ENCODE measurements at places on chromosomes 3 and 15.

DNA sequence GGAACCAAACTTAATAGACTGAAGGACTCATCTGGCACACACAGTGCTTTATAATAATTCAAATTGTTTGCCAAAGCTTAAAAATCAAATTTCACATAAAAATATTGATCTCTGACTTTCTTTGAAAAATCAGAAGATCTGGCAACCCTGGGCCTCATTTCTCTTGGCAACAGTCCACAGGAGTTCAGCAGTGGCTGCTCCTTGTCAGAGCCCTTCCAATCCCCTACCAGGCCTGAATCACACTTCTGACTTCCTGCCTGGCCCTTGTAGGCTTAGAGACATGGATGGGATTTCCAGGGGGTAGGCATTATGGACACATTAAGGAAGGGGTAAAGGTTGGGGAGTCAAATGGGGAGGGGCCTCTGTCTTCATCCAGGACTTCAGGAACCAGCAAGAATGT, 55.5 kb downstream of the PLS1 start:
- no peak for DNase-seq

- DNase-seq = peak; percentile 89
Measured at GRCh38 chr15:68559345-68560310, 19.2 kb upstream of the CORO2B start.

GRCh38 chr15:94026458-94027304, 204.7 kb upstream of the MCTP2 start:
- DNase-seq = no peak

DNA sequence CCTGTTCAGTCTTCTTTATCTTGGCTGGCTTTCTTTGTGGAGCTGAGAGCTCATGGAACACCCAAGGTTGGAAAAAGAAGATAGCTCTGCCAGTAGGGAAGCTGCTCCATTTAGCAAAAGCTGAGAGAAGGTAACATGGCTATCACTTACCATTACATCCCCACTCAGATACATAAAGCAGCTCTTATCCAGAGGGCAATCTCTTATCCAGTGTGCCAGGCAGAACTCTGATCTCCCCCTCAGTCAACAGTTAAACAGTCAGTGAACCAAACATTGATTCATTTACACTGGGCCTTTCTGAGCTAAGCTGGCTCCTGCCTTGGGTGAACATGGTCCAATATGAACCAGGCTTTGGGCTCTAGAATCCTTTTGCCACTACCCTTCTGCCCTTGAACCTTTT, 624.2 kb downstream of the NTRK3 start:
- DNase-seq = no peak

DNA sequence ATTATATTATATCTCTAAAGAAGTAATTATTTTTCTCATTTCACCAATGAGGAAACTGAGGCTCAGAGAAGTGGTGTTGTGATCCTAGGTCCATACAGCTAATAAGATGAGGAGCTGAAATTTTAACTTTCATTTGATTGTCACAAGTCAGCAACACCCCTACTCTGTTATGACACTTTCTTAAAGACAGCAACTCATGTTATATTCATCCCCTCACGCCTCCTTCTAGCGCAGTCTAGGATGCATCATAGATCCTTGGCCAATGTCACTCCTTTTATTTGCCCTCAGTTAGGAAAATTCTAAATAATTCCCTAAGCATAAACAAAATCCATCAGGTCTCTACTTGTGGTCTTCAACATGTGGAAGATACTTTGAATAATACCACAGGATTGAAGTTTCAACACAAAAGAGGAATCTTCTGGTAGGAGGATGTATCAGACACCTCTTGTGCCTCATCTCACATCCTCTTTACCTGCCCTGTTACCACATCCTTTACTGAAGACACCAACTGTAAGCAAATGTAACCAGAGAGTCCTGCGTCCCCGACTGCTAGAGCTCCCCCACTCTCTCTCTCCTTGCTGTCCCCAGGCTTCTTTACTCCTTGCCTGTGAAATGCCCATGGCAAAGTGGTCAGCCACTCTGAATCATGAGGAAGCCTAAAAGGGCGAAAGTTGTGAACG, 53.7 kb downstream of the TRIM42 start:
- DNase-seq = no peak

GRCh38 chr3:194395778-194396538, 3.1 kb downstream of the GP5 start:
- DNase-seq = no peak

- DNase-seq = no peak
Measured at GRCh38 chr3:37625690-37626360, 235.9 kb upstream of the CTDSPL start.

- DNase-seq = peak; percentile 31
Measured at GRCh38 chr15:38941399-38941953, 376.9 kb upstream of the RASGRP1 start.

DNA sequence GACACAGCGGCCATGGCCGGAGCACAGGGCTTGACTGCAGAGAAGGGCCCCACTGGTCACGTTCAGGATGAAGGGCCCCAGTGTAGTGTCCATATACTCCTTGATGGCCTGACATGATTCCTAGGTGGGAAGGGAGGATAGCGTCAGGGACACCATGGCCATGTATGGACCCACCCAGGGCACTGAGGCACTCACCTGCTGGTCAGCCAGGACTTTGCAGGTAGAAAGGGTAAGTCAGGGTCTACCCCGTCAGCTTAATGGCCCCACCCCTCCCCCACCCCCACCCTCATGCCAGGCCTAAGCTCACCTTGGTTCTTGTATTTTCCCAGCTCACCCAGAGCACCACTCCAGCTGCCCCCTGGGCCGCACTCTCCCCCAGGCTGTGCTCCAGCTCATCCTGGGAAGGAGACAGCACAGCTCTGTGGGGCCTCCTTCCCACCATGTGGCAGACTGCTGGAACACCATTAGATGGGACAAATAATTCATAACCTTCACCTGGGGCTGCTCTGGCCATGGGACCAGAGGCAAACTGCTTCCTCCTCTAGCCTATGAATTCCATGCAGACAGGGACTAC, 1.6 kb upstream of the HYAL3 start:
- DNase-seq = no peak

- no peak for DNase-seq
Measured at GRCh38 chr3:115974940-115975339, 351.6 kb downstream of the GAP43 start.

GRCh38 chr15:101692801-101693598, 31.3 kb downstream of the TARS3 start:
- no peak for DNase-seq

DNA sequence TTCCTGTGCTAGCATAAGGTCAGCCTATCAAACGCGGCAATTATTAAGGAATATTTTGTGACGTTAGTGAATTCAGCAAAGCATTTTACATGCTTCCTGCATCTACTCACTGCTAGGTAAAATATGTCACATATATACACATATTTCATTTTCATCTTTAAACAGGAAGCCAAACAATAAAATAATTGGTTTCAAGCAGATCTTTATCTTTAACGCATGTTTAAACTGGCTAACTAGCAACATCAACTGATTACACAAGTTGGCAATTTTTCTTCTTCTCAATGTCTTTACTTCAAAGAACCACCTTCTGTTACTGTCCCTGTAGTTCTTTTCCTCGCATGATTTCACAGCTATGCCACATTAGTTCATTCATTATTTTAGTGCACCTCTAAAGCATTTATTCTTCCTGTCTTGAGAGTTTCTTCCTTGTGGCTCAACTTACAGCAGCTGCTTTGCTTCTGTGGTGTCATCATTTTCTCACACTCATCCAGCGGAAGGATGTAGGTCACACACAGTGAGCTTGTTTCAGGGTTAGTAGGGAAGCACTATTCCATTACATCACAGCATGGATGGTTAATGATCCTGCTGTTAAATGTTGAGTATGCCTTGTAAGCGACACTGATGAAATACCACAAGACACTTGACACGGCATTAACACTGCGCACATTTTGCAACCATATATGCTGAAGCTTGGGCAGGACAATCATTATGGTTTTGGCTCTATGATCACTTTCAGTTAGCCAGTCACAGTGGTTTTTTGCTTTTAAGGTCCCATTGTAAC, 2.3 kb upstream of the BCHE start:
- no peak for DNase-seq

- no peak for DNase-seq
Measured at GRCh38 chr3:65408531-65409175, 630.1 kb downstream of the MAGI1 start.

DNA sequence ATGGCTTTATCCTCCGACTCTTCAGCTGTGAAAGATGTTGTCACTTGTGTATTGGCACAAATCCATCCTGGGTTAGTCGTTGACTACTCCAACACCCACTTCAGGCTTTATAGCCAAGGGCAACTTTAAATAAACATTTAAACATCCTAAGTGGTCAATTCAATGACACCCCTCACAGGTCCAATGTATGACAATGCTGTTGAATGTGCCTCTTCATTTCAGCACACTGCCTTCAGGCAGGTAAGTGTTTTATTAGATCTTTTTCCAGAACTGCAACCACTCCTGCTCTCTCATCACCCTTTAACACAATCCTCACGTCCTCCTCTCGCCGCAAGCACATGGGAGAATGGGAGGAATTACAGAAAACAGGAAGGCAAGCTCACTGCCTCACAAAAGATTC, 30.3 kb downstream of the IL12A start:
- DNase-seq = no peak

- DNase-seq = no peak
Measured at GRCh38 chr3:61532739-61533500, 28.5 kb upstream of the PTPRG start.

GRCh38 chr3:12840591-12841148, 695 bp downstream of the RPL32 start:
- no peak for DNase-seq

- DNase-seq = no peak
Measured at GRCh38 chr3:65448120-65448519, 590.6 kb downstream of the MAGI1 start.

GRCh38 chr15:93030430-93031102, 58.4 kb downstream of the RGMA start:
- DNase-seq = peak; percentile 72

GRCh38 chr3:32442766-32443165, 51.1 kb downstream of the CMTM7 start:
- no peak for DNase-seq

DNA sequence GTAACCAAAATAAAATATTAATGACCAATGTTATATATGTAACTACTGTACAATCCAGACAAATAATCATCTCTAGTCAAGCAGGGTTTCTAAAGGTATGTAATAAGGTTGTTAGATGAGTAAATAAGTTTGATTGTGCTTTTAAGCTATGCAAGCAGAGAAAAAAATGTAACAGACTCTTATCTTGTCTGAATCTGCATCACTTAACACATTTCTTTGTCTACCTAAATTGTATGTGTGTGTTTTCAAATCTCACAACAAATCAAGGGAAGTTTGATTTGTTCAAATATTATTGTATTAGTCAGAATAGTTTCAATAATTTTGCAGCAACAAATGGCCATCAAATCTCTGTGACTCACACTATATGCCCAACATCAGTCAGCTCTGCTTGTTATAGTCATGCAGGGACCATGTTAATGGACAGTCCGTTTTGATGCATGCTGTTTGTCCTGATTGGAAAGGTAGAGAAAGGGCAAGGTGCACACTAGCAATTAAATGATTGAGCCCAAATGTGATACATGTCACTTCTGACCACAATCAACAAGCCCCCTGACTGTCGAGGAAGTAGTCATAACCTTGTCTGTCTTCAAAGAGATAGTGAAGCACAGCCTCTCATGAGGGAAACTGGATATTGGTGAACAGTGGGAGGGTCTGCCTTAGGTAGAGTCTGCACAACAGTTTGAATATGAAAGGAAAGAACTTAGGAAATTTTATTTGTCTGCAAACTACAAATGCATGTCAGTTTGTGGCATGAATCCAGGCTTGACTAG, 349.4 kb upstream of the SATB1 start:
- DNase-seq = no peak

- DNase-seq = no peak
Measured at GRCh38 chr3:76715426-76715825, 324.5 kb upstream of the ROBO2 start.

DNA sequence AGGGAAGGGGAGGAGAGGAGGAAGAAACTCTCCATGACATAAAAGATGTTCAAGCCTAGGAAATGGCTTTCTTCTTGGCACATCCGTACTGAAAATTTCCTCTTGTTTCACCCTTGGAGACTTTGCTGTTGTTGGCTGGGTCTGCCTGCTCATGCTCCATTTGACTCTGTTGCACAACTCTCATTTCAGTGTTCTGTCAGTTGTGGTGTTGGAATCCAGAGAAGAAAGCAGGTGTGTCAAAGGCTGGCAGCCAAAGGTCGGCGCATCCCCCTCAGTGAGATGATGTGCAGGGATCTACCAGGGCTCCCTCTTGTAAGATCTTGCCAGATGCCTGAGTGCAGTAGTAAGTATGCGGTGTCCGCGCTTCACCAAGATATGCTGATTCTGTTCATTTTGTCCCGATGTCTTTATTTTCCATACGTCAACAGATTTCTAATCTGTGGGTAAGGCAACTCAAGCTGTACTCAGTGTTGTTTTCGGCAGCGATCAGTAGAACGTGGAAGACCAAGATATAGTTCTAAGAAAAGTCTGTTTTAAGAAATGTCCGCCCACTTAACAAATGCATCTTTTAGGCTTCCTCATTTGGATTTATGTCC, 265.2 kb upstream of the GOLGA6L4 start:
- DNase-seq = no peak

DNA sequence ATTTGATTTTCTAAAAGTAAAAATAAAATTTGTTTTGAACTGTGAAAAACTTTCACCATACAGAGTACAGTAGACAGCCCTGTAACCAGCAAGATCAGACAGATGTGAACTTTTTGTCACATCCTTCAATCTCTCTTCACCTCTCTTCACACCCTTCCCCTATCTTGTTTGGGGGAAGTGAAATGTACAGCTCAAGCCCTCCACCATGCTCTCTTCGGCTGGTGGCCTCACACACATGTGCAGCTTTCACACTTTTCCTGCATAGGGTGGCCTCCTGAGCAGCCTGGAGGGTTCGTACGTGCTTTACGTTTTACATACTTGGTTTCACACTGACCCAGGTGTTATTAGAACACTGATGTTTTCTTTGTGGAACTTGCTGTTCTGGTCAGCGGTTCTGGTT, 86.4 kb downstream of the DNAJB8 start:
- DNase-seq = no peak

- DNase-seq = no peak
Measured at GRCh38 chr3:52185311-52185710, 12.6 kb upstream of the ALAS1 start.

DNA sequence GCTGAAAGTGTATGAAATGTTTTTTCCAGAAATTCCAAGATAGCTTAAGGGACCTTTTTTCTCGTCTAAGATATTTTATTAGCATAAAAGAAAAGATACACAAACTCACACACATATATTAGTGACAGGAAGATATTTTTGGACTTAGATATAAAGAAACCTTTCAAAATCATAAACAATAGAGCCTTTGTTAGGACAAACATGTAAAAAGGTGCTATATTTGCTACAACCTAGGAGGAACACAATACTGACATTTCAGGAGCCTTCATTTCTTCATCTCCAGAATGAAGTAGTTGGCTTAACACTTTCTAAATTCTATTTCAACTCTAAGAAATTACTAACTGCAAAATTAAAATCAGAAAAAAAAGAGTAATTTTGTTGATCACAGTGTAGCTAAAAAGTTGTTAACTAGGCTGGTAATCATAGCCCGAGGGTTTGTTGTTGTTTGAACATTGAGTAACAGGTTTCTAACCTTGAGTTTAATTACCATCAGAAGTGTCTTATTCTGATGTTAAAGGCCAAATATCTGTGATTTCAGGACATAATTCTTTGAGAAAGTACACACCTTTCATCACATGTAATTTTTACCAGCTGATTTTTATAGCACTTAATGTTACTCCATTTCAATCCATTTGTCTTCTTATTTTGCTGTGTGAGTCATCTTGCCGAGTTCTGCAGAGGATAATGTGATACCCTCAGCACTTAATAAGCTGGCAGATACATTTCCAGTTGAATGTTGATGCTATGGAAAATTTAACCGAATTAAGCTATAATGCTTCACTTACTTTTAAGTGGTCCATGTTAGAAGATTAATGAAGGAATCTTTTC, 97.3 kb downstream of the MBNL1 start:
- DNase-seq = peak; percentile 15

Measured in NCI-H2171 (cell line).